ENCODE measurements at places on chromosomes 1 and 21. TPM values are rescaled to one million over a fixed set of nuclear protein-coding genes. Genes with fewer than 3 reads are reported as not detected.

The KRTAP13-3 gene
- not detected for total RNA-seq

The DNAJB4 gene
- total RNA-seq = 15.2 TPM

GRCh38 chr1:155185783-155186066 is 12.1 kb downstream of the TRIM46 start:
- no peak for DNase-seq
- H3K27ac ChIP-seq = peak overlapping the region; percentile 34
- no peaks in the 10 kb centered on the region for H3K27me3 ChIP-seq
- H3K4me1 ChIP-seq = peaks cover 14% of the 10 kb centered on the region
- no peak overlapping the region for H3K4me3 ChIP-seq

DNA sequence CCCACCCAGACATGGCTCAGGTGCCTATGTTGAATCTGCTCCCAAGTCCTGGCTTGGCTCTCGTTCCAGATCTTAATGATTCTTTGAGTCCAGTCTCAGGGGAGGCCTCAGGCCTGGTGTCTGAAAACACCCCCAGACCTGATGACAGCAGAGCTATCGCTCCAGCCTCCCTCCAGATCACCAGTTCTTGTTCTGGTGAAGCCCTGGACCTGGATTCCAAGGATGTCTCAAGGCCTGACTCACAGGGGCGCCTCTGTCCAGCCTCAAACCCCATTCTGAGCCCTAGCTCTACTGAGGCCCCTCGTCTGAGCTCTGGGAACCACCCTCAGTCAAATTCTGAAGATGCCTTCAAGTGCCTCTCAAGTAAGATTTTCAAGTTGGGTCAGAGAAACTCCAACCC is 11.4 kb downstream of the MROH7 start:
- DNase-seq = no peak
- H3K36me3 ChIP-seq = peaks cover 7% of the 10 kb centered on the region
- no peak overlapping the region for H3K27ac ChIP-seq

- no peak for DNase-seq
- H3K27ac ChIP-seq = no peak overlapping the region
- H3K4me3 ChIP-seq = no peak overlapping the region
- peaks cover 28% of the 10 kb centered on the region for H3K4me1 ChIP-seq
- H3K36me3 ChIP-seq = peaks cover 3% of the 10 kb centered on the region
Measured at GRCh38 chr1:35287807-35288640, 19.5 kb downstream of the ZMYM4 start.

- DNase-seq = no peak
- peaks cover 47% of the 10 kb centered on the region for H3K4me1 ChIP-seq
- H3K27me3 ChIP-seq = no peaks in the 10 kb centered on the region
- H3K27ac ChIP-seq = peak overlapping the region; percentile 2
- H3K36me3 ChIP-seq = peaks cover 5% of the 10 kb centered on the region
- H3K4me3 ChIP-seq = no peak overlapping the region
Measured at GRCh38 chr1:230120289-230120920, 53.4 kb downstream of the GALNT2 start.

GRCh38 chr1:17653728-17654351 is 101.3 kb upstream of the ACTL8 start:
- no peak for DNase-seq
- peaks cover 7% of the 10 kb centered on the region for H3K4me1 ChIP-seq
- H3K4me3 ChIP-seq = no peak overlapping the region
